ENCODE measurements at places on chromosomes 13 and 19. TPM values are rescaled to one million over a fixed set of nuclear protein-coding genes. Genes with fewer than 3 reads are reported as not detected.

IGFL1 gene
- total RNA-seq: not detected

NLRP4 gene
- not detected for total RNA-seq

APOC4 gene
- total RNA-seq: not detected

DNA sequence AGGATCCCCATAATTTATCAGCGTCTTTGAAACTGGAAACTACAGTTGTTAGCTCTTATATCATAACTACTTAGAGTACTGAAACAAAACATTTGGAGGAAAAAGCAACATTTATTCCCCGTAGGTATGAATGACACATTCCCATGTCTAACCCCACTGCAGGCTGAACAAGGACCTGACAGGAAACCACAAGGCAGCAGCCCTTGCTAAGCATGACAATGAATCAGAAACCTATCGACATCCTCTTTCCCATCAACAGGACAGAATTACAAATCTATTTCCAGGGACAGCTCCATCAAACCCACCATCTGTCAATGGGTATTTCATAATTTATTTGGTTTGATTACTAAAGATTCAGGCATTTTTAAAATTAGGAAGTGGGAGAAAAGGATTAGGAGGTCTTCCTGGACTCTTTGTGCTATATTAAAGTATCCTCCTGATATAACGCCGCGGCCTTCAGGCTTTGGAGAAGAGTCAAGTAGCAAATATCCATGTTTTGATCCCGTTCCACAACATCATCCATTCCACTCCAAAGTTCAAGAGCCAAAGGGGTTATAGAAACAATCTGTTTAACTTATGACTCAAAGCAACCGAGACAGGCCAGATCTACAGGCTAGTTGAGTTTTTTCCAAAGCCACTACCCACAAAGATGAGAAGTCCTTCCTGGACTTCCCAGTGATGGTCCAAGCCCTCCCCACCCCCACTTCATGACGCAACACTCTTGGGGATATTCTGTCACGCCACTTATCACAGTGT lies 51.1 kb downstream of the FAM216B start:
- H3K27me3 ChIP-seq: peaks cover 19% of the 10 kb centered on the region
- peaks cover 10% of the 10 kb centered on the region for H3K4me1 ChIP-seq
- no peaks in the 10 kb centered on the region for H3K36me3 ChIP-seq
- no peak for DNase-seq
- no peak overlapping the region for H3K4me3 ChIP-seq

- H3K4me3 ChIP-seq: peak overlapping the region; percentile 62
- DNase-seq: peak; percentile 78
- no peaks in the 10 kb centered on the region for H3K36me3 ChIP-seq
- no peak overlapping the region for H3K27ac ChIP-seq
- H3K27me3 ChIP-seq: no peaks in the 10 kb centered on the region
- peaks cover 7% of the 10 kb centered on the region for H3K4me1 ChIP-seq
Observed at GRCh38 chr19:35114353-35115176, 1.1 kb upstream of the FXYD3 start.

- H3K4me1 ChIP-seq: peaks cover 25% of the 10 kb centered on the region
- DNase-seq: peak; percentile 43
- H3K4me3 ChIP-seq: no peak overlapping the region
- no peak overlapping the region for H3K27ac ChIP-seq
Observed at GRCh38 chr13:41546372-41547190, 89.2 kb downstream of the RGCC start.

DNA sequence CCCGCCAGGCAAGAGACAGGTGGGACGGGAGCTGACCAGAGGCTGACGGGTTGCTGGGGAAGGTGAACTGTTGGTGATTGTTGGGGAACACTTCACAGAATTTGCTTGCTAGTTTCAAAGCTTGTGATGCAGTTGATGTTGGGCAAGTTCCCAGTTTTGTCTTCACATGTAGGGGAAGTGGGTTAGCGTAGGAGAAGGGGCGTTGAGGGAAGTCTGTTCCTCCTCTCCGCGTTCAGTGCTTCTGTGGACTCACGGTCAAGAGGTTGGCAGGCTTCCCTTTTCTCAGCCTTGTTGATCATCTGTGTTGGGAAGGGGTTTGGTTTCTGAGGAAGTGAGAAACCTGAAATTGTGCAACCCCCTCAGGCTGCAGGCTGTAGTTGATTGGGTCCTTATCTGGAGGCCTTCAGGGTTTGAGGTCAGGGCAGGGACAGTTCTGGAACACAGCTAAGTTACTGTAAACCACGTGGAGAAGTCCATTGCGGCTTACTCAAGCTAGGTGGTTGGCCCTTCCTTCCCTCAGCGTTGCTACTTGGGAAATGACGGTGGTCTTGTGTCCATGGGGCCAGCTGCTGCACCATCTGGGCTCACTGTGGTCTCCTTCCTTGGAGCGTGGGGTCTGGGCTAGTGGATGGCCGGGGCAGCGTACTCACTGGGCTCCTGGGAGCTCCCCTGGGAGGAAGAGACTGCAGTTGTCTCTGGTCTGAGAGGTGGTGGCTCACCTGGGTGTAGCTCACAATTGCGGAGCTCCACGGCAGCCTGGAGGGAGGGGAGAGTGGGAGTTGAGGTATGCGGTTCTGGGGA lies 7.5 kb downstream of the RPS9 start:
- DNase-seq: peak; percentile 62
- peak overlapping the region; percentile 39 for H3K27ac ChIP-seq
- H3K36me3 ChIP-seq: peaks cover 50% of the 10 kb centered on the region
- H3K27me3 ChIP-seq: no peaks in the 10 kb centered on the region

All from activated T-cell treated with anti-CD3 and anti-CD28 coated beads, Interleukin-2, amount 50 U/mL, for 72 hours (primary cell).